Activated T-helper 1 cell treated with Interleukin-2 at 50 U/mL for 16 hours (primary cell): ENCODE measurements at places on chromosomes 3 and 15.

DNA sequence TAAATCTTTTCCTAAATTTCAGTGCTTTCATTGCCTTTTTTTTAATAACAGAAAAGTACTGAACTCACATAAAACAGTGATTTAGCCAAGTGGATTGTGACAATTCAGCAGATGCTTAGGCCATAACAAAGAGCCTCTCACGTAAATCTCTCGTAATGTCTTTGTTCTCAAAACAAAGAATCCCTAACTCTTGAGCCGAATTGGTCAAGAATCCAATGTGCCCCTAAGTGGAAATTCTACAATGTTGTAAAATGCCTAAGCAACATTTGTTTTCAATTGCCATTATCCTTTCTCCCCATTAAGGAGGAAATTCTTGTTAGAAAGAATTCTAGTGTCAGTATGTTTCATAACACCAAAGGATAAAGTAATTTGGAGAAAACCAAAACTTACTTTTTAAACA is 235.7 kb upstream of the THBS1 start:
- DNase-seq, result no peak

GRCh38 chr15:65058394-65059368 is 9.1 kb downstream of the RASL12 start:
- DNase-seq, result no peak

- no peak for DNase-seq
Observed at GRCh38 chr3:57974796-57975388, 33.3 kb upstream of the FLNB start.

DNA sequence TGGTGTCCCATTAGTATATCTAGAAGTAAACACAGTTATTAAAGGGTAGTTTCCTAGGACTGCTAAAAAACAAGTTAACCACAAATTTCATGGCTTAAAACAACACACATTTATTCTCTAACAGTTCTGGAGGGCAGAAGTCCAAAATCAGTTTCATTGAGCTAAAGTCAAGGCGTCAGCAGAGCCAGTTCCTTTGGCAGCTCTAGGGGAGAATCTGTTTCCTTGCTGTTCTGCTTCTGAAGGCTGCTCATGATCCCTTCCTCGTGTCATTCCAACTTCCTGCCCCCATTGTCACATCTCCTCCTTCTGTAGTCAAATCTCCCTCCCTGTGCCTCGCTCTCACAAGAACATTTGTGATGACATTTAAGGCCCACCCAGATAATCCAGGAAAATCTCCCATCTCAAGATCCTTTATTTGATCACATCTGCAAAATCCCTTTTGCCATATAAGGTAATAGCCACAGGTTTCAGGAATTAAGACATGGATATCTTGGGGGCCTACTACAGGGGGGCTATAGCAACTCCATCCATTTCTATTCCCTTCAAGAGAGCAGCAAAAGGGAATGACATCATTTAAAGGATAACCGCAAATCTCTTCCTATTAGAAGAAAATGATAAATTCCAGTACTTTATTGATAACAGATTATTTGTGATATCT is 50.1 kb downstream of the GPR176 start:
- no peak for DNase-seq

GRCh38 chr3:137259701-137260100 is 301.9 kb downstream of the IL20RB start:
- no peak for DNase-seq

DNA sequence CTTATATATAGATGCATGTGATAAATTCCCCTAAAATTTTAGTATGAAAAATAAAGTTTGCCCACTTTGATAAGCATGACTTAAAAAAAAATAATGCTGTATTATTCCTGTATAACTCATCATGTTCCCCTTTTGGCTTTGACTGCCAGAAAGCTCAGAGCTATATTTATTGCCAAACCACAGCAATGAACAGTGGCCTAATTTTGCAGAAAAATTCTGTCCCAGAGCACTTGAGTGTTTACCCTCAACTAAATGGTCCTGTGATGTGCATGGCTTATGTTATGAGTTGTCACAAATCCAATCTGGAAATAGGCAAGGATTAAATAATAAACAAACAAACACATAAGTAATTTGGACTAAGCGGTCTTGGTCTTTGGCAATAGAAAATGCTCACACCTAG is 276.7 kb downstream of the SLC9A9 start:
- DNase-seq, result no peak

DNA sequence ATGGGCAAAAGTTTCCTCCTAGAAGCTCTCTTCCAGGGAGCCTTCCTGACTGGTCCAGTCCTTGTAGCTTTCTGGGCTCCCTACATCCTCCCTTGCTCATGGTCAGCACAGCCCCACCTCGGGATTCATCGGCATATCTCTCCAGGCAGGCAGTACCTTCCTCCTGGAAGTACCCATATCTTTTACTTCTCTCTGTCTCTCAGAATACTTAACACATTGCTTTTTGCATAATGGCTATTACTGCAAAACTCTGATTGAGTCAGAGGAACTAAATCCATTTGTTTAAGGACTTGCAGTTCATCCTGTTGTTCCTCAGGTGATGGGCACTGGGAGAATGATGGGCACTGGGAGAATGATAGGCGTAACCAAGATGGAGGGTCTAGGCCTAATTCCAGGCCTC is 13.8 kb upstream of the ZBTB38 start:
- no peak for DNase-seq

GRCh38 chr3:66603151-66603611 is 102.4 kb upstream of the LRIG1 start:
- DNase-seq, result no peak

DNA sequence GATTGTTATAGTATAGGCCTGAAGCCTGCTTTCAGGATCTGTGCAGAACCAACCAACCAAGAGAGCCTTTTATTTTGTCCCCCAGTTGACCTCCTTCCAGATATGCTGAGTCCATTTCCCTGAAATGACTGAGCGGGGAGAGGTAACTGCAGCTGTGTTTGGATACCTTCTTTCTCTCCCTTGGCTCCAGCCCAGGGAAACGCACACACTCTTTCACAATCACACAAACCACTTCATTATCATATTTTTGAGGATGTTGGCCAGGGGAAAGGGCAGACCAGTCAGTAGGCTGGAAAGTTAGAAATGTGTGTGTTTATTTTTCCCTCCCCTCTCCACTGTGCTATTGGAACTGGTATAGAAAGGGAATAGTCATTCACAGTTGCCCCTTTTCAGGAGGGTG is 417.7 kb upstream of the TBL1XR1 start:
- DNase-seq, result no peak

- DNase-seq, result no peak
Observed at GRCh38 chr3:177481329-177481728, 284.0 kb upstream of the TBL1XR1 start.

DNA sequence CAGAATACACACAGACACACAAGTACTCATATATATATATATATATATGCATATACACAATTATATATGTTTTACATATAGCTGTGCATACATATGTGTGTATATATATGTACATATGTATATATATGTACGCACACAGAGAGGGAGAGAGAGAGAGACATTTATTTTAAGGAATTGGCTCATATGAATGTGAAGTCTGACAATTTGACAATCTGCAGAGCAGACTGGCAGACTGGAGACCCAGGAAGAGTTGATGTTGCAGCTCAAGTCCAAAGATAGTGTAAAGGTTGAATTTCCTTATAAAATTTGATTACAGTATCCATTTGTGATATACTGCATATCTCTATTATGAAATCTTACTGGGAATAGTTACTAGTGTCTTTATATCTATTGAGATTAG is 1330.3 kb upstream of the CADM2 start:
- no peak for DNase-seq

DNA sequence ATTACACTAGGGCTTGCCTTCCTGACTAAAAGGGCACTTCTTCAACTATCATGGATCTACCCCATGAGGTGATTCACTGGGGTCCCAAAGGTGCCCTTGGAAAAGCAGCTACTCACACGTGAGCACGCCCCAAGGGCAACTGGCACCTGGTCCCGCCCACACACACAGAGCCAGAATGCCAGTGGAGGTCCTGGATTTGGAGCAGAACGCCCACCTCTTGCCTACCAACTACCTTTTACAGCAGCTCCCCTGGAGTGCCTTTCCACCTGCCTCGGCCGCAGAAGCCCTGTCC is 1.8 kb upstream of the CTDSPL start:
- DNase-seq, result no peak

GRCh38 chr3:178826435-178827123 is 245.0 kb downstream of the ZMAT3 start:
- DNase-seq, result no peak

- DNase-seq, result no peak
Observed at GRCh38 chr15:64501396-64501715, 41.0 kb downstream of the ZNF609 start.

GRCh38 chr3:112561484-112561733 is 353 bp downstream of the ATG3 start:
- DNase-seq, result no peak

- DNase-seq, result no peak
Observed at GRCh38 chr3:49410846-49411534, 786 bp downstream of the RHOA start.

GRCh38 chr3:177777699-177778098 is 580.4 kb upstream of the TBL1XR1 start:
- DNase-seq, result no peak

- no peak for DNase-seq
Observed at GRCh38 chr3:42066516-42067181, 24.5 kb upstream of the TRAK1 start.

- DNase-seq, result no peak
Observed at GRCh38 chr3:47961036-47961435, 55.2 kb downstream of the MAP4 start.
